CD4-positive, alpha-beta T cell treated with Interleukin-21 for 1 hour (primary cell): ENCODE measurements at places on chromosomes 6 and 20.

GRCh38 chr6:71602385-71603007 lies 283.9 kb upstream of the RIMS1 start:
- no peak for DNase-seq

DNA sequence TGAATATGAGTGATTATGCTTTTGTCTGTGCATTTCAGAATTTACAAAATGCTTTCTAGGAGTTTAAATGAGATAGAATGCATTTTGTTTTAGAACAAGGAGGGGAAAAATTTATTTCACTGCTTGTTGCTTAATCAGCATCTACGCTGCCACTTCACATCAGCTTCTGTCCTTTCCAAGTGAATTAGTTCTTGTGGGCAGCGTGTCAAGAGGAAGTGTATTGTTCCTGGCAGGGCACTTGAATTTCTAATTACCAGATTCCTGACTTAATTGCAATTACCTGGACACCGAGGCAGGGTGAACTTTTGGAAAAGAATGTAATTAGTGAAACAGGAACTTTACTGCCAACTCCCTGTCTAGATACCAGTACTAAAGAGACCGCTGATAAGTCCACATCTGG lies 263.5 kb downstream of the TMEM242 start:
- no peak for DNase-seq

GRCh38 chr6:162871966-162872365 lies 144.2 kb downstream of the PACRG start:
- DNase-seq: no peak

DNA sequence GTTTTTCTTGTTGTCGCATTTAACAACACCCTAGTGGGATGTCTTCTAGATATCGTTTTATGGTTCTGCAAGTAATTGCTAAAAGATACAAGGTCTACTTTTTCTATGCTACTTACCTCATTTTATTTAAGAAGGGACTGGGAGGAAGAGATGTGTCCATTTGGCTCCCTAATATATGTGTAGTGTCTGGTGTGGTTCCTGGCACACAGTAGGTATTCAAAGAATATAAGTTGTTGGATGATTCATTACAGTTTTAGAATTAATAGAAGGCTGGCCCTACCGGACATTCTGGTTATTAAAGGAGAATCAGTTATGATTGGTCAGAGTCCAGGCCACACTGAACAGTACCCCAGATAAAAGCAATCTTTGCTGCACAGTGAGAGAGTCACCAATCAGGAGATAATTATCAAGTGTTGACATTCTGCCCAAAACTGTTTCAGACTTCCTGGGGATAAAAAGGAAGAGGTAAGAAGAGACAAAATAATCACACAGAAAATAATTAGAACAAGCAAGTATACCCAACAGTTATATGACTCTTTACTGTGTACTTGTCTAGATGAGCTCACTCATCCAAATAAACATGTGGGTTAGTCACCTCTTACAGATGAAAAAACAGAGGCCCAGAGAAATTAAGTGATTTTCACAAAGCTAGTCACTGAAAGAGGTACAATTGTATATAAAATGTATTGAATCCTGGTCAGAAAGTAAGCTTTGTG lies 7.0 kb downstream of the TMEM244 start:
- DNase-seq: no peak

- DNase-seq: peak; percentile 32
Measured at GRCh38 chr6:42260972-42261371, 43.3 kb upstream of the MRPS10 start.

DNA sequence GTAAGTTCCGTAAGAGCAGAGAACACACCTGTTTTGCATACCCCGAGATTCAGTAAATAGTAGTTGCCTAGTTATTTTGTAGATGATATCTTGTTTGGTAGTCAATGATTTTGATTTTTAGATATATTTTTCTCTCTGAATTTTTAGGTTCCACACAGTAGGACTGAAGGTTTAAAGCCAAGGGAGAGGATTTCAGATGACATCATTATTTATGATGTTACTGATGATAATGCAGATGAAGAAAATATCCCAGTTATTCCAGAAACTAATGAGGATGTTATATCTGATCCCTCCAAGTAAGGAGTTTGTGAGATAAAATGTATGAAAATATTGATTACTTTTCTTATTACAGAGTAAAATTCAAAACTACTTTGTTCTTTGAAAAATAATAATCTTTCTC lies 22.6 kb downstream of the HSF2 start:
- no peak for DNase-seq

DNA sequence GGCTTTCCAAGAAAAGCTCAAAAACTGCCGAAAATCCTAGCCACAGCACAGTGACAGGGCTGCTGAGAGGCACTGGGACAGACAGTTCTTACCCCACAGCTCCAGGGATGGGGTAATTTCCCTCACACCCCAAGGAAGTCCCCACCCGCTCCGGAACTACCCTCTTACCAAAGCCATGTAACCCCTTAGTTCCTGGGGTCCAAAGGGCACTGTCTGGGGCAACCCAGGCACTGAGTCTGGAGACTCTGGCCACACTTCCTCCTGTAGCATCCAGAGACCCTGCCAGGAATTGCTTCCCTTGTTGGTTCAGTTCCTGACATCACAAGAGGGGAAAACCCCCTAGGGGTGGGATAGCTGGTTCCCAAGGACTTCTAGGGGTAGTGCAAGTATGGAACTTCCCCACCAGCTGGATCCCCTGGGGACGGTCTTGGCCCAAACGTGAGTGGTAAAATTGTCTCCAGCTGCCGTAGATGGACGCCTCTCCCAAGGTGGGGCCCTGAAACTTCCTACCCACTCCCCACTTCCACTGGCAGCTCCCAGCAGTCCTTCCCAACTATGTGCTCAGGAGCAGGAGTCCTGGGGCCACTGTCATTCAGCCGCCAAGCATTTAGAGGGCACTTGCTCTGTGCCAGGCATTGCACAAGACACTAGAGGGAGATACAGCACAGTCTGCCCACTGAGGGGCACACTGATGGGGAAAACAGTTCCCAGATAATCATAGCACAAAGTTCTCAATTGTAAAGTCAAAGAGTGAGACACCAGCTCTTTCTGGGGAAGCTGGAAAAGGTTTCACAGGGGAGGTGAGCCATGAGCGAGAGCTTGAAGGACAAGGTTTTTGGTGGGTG lies 17.2 kb upstream of the HCK start:
- DNase-seq: peak; percentile 9
